ENCODE measurements at places on chromosomes 12 and 14. TPM values are rescaled to one million over a fixed set of nuclear protein-coding genes. Genes with fewer than 3 reads are reported as not detected.

DNA sequence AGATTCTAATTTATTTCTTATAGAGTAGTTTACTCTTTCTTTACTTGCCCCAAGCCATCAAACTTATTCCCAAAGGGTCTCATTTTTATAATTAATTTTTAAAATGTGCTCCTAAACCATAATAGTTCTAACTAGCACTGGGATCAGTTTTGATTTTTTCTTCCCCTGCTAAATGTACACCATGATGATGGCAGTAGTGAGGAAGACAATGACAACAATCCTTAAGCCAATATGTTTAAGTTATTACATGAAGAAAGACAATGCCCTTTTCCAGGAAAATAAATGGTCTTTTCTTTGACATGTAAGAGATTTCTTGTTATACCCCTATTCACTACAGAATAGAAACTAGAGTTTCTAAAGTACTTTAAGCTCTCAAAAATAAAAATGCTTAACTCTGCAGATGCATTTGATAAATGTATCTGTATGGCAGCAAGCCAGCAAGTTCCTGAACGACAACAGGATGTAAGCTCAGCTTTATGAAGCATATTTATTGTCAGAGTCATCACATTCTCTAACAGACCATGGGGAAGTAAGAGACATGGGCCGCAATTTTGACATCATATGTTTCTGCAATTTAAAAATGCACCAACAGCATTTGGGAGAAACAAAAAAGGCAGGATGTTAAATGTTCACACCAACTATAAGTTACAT lies 36.0 kb upstream of the SNX6 start:
- no peaks in the 10 kb centered on the region for H3K27me3 ChIP-seq
- DNase-seq, result no peak
- H3K36me3 ChIP-seq, result no peaks in the 10 kb centered on the region
- no peak overlapping the region for H3K27ac ChIP-seq

DNA sequence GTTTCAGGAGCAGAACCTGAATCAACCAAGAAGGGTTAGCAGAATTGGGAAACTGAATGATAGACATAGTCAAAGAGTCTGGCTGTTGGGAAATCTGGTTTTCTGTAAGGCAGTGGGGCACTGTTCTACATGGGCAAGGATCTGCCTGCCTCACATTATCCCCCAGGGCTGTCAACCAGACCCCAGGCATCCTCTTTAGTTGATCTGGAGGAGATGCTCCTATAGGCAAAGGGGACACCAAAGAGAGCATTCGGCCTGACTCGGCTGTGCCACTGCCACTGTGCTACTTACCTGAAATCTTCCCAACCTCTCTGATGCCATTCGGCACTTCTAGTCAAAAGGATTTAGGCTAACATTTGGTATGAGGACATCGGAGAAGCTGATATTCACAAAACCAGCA lies 4.1 kb downstream of the ISCU start:
- no peak for DNase-seq
- H3K27ac ChIP-seq, result no peak overlapping the region
- no peaks in the 10 kb centered on the region for H3K4me1 ChIP-seq
- no peak overlapping the region for H3K4me3 ChIP-seq

DNA sequence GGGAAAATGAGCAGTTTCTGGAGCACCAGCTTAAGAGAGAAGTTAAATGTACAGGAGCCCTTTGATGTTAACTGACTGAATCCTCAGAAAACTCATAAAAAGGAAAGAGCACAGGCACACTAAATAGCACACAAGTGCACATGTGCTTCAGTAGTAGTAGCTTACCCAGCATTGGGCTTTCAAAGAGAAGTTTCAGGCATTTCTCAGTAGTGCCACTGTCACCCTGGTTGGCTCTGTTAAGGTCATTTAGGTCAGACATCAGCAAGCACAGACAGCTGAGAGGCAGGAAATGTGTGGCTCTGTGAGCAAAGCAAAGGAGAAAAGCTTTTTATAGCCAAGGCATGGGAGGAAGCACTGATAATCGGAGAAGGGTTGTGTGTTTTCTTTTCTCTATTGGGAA lies 96.3 kb upstream of the HIF1A start:
- H3K4me3 ChIP-seq, result no peak overlapping the region
- DNase-seq, result no peak
- H3K27ac ChIP-seq, result no peak overlapping the region
- peaks cover 24% of the 10 kb centered on the region for H3K4me1 ChIP-seq
- no peaks in the 10 kb centered on the region for H3K27me3 ChIP-seq

DNA sequence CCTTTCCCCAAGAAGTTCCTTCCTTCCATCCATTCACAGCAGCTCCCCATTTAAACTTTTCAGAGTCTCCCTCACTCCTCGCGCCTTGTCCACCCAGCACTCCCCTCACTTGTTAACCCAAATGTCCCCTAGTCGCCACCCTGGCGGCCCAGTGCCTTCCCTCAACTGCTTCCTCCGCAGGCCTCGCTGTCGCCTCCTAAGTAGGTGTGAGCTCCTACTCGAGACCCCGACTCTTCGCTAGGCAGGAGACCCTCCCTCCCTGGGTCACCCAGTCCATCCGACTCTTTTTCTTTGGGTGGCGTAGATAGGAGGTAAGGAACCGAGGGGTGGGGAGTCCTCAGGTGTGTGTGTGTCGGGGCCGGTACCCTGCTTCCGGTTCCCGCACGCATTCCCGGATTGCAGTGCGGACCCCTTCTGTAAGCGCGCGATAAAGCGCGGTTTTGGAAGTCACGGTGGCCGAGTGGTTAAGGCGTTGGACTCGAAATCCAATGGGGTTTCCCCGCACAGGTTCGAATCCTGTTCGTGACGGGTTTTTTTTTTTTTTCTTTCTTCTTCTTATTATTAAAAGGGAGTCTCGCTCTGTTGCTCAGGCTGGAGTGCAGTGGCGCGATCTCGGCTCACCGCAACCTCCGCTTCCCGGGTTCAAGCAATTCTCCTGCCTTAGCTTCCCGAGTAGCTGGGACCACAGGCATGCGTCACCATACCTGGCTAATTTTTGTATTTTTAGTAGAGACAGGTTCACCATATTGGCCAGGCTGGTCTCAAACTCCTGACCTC lies 823 bp upstream of the SMARCC2 start:
- no peaks in the 10 kb centered on the region for H3K27me3 ChIP-seq
- H3K4me3 ChIP-seq, result peak overlapping the region; percentile 96
- H3K36me3 ChIP-seq, result peaks cover 11% of the 10 kb centered on the region
- DNase-seq, result peak; percentile 88

DNA sequence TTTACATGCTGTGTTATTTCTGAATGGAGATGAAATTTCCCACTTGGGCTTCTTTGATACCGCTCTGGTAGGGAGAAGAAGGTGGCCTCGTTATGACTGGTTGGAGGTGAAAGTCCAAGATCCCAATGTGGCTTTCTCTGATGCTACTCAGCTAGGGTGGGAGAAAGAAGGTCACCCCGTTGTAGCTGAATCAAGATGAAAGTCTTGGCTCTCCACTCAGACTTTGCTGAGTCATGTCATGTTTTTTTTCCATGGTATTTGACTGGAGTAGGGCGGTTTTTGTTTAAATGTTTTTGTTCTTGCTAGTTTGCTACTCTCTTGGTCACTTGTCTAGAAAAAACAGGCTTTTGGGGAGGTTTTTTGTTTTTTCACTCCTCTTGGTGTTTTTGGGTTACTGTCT lies 2.4 kb upstream of the PDE6H start:
- H3K4me1 ChIP-seq, result peaks cover 8% of the 10 kb centered on the region
- no peak for DNase-seq
- no peaks in the 10 kb centered on the region for H3K27me3 ChIP-seq
- no peaks in the 10 kb centered on the region for H3K36me3 ChIP-seq
- H3K27ac ChIP-seq, result no peak overlapping the region

GRCh38 chr12:115172521-115172920 lies 488.5 kb upstream of the TBX3 start:
- H3K4me1 ChIP-seq, result no peaks in the 10 kb centered on the region
- H3K27ac ChIP-seq, result no peak overlapping the region
- H3K4me3 ChIP-seq, result no peak overlapping the region
- no peak for DNase-seq
- H3K36me3 ChIP-seq, result no peaks in the 10 kb centered on the region

DNA sequence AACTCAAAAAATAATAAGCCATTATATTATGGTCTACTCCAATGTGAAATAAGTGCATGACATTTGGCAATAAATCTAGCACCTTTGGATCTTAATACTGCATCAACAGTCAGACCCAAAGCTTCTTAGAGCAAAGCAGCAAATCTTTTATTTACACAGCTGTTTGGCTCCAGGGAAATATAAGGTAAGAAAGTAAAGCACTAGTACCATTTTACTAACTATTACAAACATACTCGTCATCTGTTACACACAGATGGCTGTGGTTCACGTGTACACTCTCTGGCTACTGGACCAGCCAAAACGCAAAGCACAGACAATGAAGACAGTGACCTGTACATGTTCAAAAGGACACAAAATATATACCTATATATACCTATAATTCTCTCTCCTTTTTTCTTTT lies 2.8 kb downstream of the FGD6 start:
- H3K27ac ChIP-seq, result no peak overlapping the region
- DNase-seq, result no peak
- no peaks in the 10 kb centered on the region for H3K36me3 ChIP-seq
- no peak overlapping the region for H3K4me3 ChIP-seq
- no peaks in the 10 kb centered on the region for H3K27me3 ChIP-seq

- DNase-seq, result no peak
- H3K4me1 ChIP-seq, result no peaks in the 10 kb centered on the region
- no peaks in the 10 kb centered on the region for H3K27me3 ChIP-seq
- H3K27ac ChIP-seq, result no peak overlapping the region
These were observed 189.9 kb upstream of the CNTN1 start for GRCh38 chr12:40502322-40502721.

GRCh38 chr12:53994009-53994263 lies 6.0 kb upstream of the HOXC9 start:
- no peaks in the 10 kb centered on the region for H3K4me1 ChIP-seq
- no peaks in the 10 kb centered on the region for H3K36me3 ChIP-seq
- DNase-seq, result no peak
- H3K27ac ChIP-seq, result no peak overlapping the region

GRCh38 chr14:100305324-100306100 lies 732 bp downstream of the SLC25A29 start:
- peak overlapping the region; percentile 76 for H3K27ac ChIP-seq
- H3K4me3 ChIP-seq, result peak overlapping the region; percentile 100
- peaks cover 32% of the 10 kb centered on the region for H3K4me1 ChIP-seq
- H3K27me3 ChIP-seq, result no peaks in the 10 kb centered on the region

DNA sequence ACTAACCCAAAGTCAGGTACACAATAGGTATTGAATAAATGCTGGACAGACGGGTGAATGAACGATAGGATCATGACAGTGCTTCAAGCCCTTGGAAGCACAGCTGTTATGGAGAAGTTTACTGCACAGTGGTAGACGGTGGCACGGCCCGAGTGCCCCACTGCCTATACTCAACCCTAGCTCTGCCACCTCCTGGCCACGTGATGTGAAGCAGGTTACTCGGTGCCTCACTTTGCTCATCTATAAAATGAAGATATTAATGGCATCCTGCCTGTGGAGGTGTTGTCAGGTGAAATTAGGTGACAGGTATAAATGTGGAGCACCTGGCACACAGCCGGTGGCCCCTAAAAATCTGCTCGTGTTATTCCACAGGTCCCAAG lies 5.8 kb downstream of the ASB2 start:
- peaks cover 12% of the 10 kb centered on the region for H3K4me1 ChIP-seq
- H3K27ac ChIP-seq, result no peak overlapping the region
- DNase-seq, result peak; percentile 32

GRCh38 chr12:117359029-117359845 lies 2.2 kb downstream of the NOS1 start:
- H3K27me3 ChIP-seq, result peaks cover 99% of the 10 kb centered on the region
- DNase-seq, result peak; percentile 25
- no peaks in the 10 kb centered on the region for H3K36me3 ChIP-seq
- no peak overlapping the region for H3K27ac ChIP-seq

- H3K4me3 ChIP-seq, result no peak overlapping the region
- no peaks in the 10 kb centered on the region for H3K36me3 ChIP-seq
- no peaks in the 10 kb centered on the region for H3K4me1 ChIP-seq
- no peak overlapping the region for H3K27ac ChIP-seq
- DNase-seq, result no peak
- H3K27me3 ChIP-seq, result no peaks in the 10 kb centered on the region
These were observed 184.3 kb upstream of the RTL1 start for GRCh38 chr14:101087614-101088394.

GRCh38 chr12:124452576-124453331 lies 114.7 kb downstream of the NCOR2 start:
- no peak overlapping the region for H3K27ac ChIP-seq
- no peaks in the 10 kb centered on the region for H3K27me3 ChIP-seq
- H3K36me3 ChIP-seq, result no peaks in the 10 kb centered on the region
- peaks cover 23% of the 10 kb centered on the region for H3K4me1 ChIP-seq
- peak; percentile 25 for DNase-seq

- no peaks in the 10 kb centered on the region for H3K27me3 ChIP-seq
- no peaks in the 10 kb centered on the region for H3K36me3 ChIP-seq
- peaks cover 9% of the 10 kb centered on the region for H3K4me1 ChIP-seq
- H3K4me3 ChIP-seq, result no peak overlapping the region
- no peak overlapping the region for H3K27ac ChIP-seq
These were observed 82.2 kb upstream of the RMST start for GRCh38 chr12:97380440-97380839.

CD163 gene
- not detected for total RNA-seq

EPYC gene
- total RNA-seq, result not detected

RNASE2 gene
- total RNA-seq, result not detected

SPTLC2 gene
- total RNA-seq, result 12.3 TPM

AP4S1 gene
- 24.4 TPM for total RNA-seq

RNASE3 gene
- total RNA-seq, result not detected

CFAP54 gene
- total RNA-seq, result 4.2 TPM

M6PR gene
- 124 TPM for total RNA-seq
